Adrenal gland (tissue), 19 donors: ENCODE measurements at places on chromosomes 6 and 20. TPM values are rescaled to one million over a fixed set of nuclear protein-coding genes. Genes with fewer than 3 reads are reported as not detected.
A peak's percentile ranks its signal among the peaks of the same experiment; 100 is the strongest.

DNA sequence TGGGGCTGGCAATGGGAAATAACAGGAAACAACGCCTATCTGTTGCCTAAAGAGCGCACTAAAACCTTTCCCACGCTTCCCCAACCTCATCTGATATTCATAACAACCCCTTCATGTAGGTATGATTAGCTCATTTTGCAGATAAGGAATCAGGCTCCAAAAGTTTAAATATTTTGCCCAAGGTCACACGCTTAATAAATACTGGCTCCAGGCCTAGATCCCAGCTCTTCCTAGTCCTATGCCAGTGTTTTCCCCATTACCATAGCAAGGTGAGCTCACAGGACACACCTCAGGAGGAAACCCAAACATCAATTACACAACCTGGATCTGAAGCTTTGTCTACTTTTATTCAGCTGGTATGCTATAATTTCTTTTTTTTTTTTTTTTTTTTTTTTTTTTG, 19.6 kb downstream of the MBOAT1 start:
- no peak for DNase-seq
- no peaks in the 10 kb centered on the region for H3K27me3 ChIP-seq
- no peak overlapping the region for H3K4me3 ChIP-seq
- no peak overlapping the region for H3K27ac ChIP-seq

- H3K27ac ChIP-seq = peak overlapping the region; percentile 90
- no peaks in the 10 kb centered on the region for H3K36me3 ChIP-seq
- no peak overlapping the region for H3K4me3 ChIP-seq
- DNase-seq = peak; percentile 93
These were observed 23.7 kb downstream of the HLA-A start for GRCh38 chr6:29965873-29966601.

- H3K4me3 ChIP-seq = no peak overlapping the region
- no peaks in the 10 kb centered on the region for H3K36me3 ChIP-seq
- DNase-seq = no peak
- no peaks in the 10 kb centered on the region for H3K4me1 ChIP-seq
- H3K27ac ChIP-seq = no peak overlapping the region
These were observed 19.4 kb upstream of the REPS1 start for GRCh38 chr6:139007428-139007827.

- no peak overlapping the region for H3K4me3 ChIP-seq
- no peak overlapping the region for H3K27ac ChIP-seq
- H3K27me3 ChIP-seq = no peaks in the 10 kb centered on the region
- no peaks in the 10 kb centered on the region for H3K4me1 ChIP-seq
These were observed 21.3 kb downstream of the DSP start for GRCh38 chr6:7562769-7563168.

Gene TP53TG5
- not detected for total RNA-seq

Gene SSTR4
- not detected for total RNA-seq

DNA sequence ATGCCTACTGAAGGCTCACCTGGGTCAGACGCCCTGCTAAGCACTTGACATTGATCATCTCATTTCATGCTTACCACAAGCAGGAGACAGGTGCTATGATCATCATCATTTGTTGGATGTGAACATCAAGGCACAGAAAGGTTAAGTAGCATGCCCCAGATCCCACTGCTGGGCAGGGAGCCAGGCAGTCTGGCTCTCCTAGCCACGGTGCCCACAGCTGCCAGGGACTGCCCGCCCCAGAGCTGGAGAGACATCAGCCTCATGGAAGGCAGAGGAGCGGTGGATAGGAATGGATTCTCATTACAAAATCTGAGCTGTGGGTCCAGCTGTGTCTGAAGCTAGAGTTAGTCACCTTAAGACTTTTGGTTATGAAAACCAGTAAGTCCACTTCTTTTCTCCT, 3.6 kb downstream of the SULF2 start:
- DNase-seq = no peak
- H3K36me3 ChIP-seq = no peaks in the 10 kb centered on the region
- no peak overlapping the region for H3K4me3 ChIP-seq
- no peaks in the 10 kb centered on the region for H3K27me3 ChIP-seq
- H3K4me1 ChIP-seq = peaks cover 20% of the 10 kb centered on the region

DNA sequence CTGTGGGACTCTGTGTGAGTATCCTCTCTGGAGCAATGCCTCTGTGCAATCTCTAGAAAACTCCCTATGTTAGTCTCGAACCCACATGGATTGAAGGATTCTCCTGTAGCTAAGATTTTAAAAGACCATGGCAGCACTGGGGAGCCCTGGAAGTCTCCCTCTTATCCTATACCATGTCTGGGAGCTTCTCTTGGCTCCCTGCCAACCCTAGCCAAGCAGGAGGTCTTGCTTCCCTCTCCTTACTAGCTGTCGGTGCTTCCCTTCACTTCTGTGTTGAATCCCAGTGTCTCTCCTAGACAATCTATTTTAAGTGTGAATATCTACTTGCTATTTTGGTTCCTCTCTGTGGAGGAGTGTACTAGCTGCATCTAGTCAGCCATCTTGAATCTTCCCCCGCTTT, 118.8 kb upstream of the NRN1 start:
- H3K4me1 ChIP-seq = no peaks in the 10 kb centered on the region
- H3K27ac ChIP-seq = no peak overlapping the region
- DNase-seq = no peak

DNA sequence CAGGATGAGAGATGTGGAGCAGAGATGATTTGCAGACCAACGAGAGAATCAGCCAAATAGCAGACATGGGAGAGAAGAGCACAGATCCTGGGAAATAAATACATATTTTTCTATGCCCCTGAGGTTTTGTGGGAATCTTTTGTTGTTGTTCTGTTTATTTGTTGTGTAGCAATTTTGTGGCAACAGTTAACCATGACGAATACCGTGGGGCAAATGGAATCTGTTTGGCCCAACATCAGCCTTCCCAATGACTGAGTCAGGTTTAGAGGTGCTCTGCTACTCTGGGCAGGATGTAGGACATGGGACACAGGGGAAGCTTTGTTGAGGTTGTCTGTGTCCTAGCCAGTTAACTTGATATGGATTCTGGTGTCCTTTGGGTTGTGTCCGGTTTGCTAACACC, 7.9 kb upstream of the SLC2A10 start:
- H3K4me1 ChIP-seq = no peaks in the 10 kb centered on the region
- H3K4me3 ChIP-seq = no peak overlapping the region
- no peak overlapping the region for H3K27ac ChIP-seq
- DNase-seq = no peak
- no peaks in the 10 kb centered on the region for H3K27me3 ChIP-seq
- no peaks in the 10 kb centered on the region for H3K36me3 ChIP-seq

GRCh38 chr6:36858407-36858981, 16.1 kb downstream of the PPIL1 start:
- no peaks in the 10 kb centered on the region for H3K36me3 ChIP-seq
- H3K4me1 ChIP-seq = peaks cover 32% of the 10 kb centered on the region
- peak; percentile 90 for DNase-seq

DNA sequence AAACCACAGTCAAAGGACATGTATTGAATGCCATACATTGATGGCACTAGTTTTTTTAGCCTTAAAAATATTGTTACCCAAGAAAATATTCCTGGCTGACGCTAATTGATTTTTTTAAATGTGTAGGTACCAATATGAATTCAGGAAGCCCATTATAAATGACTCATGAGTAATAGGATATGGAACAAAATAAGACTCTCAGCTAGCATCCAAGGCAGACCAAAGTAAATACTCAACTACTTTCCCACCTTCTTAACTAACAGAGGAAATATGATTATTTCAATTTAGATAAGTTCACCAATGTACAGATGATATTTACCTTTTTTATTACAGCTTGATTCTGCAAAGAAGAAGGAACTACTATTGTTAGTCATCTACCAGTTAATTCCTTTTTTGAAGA, 43.2 kb upstream of the TXNDC5 start:
- no peaks in the 10 kb centered on the region for H3K36me3 ChIP-seq
- DNase-seq = no peak
- H3K27ac ChIP-seq = no peak overlapping the region
- no peaks in the 10 kb centered on the region for H3K27me3 ChIP-seq
- H3K4me1 ChIP-seq = no peaks in the 10 kb centered on the region
- no peak overlapping the region for H3K4me3 ChIP-seq

Gene RPP21
- total RNA-seq = 36.6 TPM
